Activated CD4-positive, alpha-beta T cell treated with anti-CD3 and anti-CD28 coated beads for 36 hours (primary cell): ENCODE measurements at places on chromosomes 2 and 18.

GRCh38 chr2:62423883-62424458, 82.0 kb downstream of the TMEM17 start:
- no peak for DNase-seq

- DNase-seq, result peak; percentile 36
These were observed 59.7 kb downstream of the PTH2R start for GRCh38 chr2:208466151-208466919.

- DNase-seq, result no peak
These were observed 630.7 kb upstream of the HS6ST1 start for GRCh38 chr2:128949360-128949759.

DNA sequence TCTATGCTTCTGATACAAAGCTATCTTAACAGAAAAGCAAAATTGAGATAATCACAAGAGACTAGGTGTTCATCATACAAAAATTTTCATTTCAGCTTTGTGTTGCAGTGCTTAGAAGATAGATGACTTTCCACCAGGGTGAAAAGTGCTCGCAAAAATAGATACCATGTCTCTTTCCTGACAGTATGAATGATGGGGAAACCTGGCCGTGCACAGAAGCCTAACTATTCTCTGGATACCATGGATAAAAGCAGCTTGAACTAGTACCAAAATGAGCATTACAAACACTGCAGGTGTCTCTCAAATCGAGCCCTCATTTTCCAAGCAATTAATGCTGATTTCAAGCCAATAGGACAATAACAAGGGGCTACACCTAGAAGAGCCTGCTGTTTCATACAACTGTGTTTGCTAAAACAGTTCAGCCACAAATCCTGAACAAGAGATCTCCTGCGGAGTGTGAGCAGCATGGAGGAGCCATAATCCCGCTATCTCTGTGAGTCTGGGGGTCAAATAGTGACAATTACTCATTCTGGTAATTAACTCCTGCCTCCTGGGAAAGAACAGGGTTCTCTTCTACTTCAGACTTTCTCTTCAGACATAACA, 507.6 kb downstream of the PID1 start:
- DNase-seq, result no peak

GRCh38 chr2:38215522-38215921, 139.6 kb upstream of the CYP1B1 start:
- no peak for DNase-seq

- no peak for DNase-seq
These were observed 5.9 kb upstream of the XRCC5 start for GRCh38 chr2:216103213-216103612.

DNA sequence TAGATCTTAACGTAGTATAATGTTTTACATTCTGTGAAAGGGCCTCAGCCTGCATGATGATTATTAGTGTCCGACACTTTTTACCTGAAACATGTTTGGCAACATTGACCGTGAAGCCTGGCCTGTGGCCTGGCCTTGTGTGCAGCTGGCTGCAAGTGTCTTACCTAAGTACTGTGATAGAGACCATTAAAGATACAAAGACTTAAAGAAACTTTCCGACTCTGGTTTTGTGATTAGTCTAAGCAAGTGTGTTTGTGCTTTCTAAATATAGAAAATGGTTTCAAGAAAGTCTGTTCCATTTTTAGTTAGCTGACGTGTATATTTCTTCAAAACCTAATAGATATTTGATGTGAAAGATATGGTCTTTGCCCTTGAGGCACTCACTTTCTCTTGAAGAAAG, 601.8 kb downstream of the LRP1B start:
- no peak for DNase-seq

DNA sequence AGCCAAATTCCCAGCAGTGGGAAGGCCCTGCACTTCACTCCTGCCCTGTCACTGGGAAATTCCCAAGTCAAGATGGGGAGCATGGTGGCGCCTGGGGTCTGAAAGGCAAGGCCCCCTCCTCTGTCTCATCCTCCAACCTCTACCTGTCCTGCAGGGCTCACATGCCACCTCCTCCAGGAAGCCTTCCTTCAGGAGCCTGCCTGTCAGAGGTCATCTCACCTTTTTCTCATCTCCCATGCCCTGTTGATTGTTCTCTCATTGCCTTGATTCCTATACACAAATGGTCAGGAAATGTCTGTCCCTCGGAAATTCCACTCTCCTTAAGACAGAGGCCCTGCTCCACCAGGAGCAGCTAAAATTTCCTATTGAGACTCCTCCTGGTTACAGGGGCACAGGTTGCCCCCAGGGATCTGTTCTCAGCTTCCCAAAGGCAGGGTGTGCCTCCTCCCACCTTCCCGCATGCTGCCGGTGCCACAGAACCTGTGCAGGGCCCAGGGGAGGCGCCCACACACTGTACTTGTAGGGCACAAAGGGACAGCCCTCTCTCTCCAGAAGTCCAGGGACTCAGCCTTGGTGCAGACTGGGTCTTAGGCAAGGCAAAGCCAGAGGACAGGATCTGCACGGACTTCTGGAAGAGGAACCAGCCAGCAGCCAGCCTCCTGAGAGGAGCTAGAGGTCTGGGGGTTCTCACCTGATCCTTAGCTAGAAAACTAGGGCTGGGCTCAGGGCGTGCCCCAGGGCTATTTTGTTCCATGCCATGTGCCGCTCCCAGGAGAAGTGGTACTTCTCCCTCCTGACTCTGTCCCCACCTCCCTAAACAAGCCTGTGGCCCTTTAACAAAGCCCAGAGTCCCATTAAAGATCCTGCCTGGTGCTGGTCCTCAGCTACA, 12.9 kb downstream of the HES6 start:
- DNase-seq, result no peak

DNA sequence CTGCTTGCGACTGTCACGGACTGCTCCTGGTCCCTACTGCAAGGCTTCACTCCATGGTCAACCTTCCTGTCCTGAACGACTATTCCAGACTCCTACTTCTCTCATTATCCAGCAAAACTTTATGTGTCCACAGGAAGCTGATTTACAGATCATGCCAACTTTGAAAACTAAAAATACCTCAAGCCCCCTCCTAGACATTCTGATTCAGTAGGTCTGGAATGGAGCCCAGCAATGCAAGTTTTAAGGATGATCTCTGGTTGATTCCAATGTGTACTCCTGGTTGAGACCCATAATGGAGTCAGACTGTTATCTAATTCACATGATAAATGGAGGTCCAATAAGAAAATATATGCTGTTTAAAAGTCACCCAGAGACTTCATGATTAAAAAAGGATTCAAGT, 13.1 kb upstream of the LRATD1 start:
- no peak for DNase-seq

- DNase-seq, result no peak
These were observed 8.7 kb downstream of the CHMP1B start for GRCh38 chr18:11859903-11860407.

DNA sequence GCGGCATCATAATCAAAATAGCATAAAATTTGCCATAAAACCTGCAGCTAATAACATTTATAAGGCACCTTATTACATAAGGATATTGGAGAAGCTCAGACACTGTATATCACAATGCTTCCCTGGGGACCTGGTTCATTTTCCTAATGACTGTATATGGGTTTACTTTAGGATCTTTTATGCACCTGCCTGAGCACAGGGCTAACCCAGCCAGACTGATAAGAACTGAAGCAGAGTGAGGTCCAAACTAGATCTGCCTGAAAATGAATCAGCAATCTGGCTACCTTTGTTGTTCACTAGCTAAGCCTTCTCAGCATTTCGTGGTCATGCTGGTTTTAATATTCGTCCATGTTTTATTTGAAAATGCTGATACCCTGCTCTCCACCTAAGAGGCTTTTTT, 1922.3 kb upstream of the CELF4 start:
- no peak for DNase-seq

- no peak for DNase-seq
These were observed 455.7 kb downstream of the ARHGAP15 start for GRCh38 chr2:143584936-143585335.

- DNase-seq, result no peak
These were observed 14.7 kb upstream of the BCL11A start for GRCh38 chr2:60567919-60568768.

DNA sequence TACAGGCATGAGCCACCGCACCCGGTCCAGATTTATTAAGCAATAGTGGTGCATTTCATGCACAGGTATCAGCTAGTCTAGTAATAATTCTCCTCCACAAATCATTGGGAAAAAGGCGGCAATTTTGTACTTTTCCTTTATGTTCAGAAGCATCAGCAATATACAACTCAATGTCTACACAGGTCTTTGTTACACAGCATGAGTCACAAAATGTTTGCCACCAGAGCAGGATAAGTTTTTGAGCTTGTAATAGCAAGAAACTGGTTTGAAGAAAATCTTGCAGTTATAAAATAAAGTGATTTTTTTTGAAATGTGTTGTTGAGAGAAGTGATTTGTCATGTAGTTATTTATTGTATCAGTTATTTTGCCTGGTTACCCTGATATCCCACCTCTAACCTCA, 4.8 kb upstream of the ITPRIPL1 start:
- no peak for DNase-seq

- DNase-seq, result peak; percentile 65
These were observed 756 bp upstream of the OST4 start for GRCh38 chr2:27071990-27072830.

DNA sequence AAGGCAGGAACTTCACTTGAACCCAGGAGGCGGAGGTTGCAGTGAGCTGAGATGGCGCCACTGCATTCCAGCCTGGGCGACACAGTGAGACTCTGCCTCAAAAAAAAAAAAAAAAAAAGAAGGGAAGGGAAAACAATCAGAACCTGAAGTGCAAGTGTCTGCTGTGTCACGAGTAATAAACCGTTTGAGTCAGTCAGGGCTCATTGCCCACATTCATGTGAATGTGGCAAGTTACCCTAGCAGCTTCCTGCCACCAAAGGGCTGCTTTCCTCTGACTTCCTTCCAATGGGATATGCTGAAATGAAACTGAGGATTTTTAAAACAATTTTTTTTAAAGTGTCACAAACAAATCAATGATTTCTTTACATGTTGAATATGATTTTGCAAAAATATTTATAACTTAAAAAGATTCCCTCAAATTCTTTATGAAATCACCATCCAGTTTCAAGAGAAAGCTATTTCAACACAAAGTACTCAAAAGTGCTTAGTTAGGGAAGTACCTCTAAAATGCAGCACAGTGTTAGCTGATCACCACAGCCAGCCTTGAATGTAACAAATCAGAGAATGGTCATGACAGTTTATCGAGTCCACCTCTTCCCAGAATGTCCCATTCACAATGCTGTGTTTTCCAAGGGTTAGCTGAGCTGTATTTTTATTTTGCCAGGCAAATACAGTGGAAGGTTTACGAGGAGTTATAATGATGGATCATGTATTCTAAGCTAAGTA, 36.4 kb downstream of the WDSUB1 start:
- DNase-seq, result no peak

GRCh38 chr2:175414882-175415487, 233.5 kb upstream of the ATP5MC3 start:
- peak; percentile 35 for DNase-seq

GRCh38 chr2:11325961-11326676, 18.3 kb downstream of the ROCK2 start:
- DNase-seq, result no peak

DNA sequence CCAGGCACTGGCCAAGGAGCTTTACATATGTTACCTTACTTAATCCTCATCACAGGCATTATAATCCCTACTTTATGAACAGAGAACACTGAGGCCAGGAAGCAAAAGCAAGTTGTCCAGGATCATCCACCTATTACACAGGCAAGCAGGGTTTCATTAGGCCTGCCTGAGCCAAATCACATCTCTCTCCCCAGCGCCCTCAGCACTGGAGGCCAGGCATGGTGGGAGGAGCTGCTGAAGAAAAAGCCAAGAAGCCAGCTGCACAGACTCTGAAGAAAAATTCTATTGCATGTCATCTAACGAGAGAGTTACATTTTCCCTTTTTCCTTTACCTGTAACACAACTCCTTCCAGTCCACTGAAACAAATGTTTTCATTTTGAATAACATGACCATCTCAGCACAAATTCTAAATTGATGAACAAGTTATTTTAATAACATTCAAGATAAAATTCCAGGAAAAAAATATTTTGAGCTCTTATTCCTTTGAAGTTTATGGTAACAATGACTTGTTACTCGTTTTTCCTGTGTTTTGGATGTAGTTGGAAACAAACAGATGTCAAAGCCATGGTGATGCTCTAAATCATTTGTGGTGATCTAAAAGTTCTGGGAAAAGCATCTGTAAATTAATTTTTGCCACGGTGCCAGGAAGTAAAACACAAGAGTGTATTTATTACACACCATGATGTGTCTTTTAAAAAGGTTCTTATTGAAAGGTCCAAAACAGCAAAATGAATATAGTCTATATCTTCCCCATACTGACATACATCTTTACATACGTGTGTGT, 139.0 kb upstream of the ITGB6 start:
- no peak for DNase-seq
